CD8-positive, alpha-beta memory T cell (primary cell): ENCODE measurements at places on chromosomes 11 and 22.

DNA sequence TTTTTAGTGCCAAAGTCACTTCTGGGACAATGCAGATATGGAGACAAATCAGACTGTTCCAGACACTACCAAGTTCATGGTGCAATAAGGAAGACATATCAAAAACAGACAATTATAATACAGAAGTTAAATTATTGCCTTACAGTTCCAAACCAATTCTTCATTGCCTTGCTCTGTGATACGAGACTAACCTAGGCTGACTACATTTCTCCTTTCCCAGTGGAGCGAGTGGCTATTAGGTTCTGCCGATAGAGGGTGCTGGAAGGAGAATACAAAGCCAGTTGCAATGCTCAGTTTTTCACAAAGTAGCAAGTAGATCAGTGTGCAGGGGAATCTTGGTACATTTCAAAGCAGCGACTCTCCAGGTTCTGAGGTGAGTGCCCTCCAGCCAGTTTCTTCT lies 67.8 kb downstream of the FAM168A start:
- DNase-seq: no peak

DNA sequence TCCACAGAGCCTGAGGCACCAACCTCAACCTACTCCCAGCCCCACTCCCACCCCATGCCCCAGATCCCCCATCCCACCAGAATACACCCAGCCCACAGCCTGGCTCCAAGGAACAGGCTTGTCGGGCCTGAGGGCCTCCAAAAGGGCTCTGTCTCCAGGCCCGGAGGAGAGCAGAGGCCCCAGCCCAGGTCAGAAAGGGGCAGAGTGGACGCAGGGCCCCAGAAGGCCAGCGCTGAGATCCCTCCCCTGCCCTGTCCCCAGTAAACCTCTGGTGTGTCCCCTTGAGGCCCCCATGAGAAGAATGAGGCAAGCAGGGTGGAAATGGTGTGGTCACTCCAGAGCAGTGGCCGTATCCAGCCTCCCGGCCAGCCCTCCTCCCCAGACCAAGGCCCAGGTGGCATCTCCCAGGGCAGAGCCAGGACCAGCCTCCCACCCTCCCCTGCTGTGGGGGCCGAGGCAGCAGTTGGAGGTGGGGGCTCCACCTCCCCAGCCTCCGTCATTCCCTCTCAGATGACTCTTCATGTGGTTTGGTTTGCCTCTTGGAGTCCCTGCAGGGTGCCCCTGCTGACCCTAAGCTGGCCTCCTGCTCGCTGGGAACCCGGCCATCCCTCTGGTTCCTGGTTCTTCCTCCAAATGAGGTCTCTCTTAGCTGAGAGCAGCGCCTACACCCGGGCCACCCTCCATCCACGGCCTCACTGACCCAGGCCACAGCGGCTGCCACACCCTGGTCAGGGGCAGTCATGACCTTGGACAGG lies 195.0 kb downstream of the IGLL1 start:
- DNase-seq: no peak

- no peak for DNase-seq
These were observed 240.6 kb upstream of the PDGFD start for GRCh38 chr11:104404231-104405175.

DNA sequence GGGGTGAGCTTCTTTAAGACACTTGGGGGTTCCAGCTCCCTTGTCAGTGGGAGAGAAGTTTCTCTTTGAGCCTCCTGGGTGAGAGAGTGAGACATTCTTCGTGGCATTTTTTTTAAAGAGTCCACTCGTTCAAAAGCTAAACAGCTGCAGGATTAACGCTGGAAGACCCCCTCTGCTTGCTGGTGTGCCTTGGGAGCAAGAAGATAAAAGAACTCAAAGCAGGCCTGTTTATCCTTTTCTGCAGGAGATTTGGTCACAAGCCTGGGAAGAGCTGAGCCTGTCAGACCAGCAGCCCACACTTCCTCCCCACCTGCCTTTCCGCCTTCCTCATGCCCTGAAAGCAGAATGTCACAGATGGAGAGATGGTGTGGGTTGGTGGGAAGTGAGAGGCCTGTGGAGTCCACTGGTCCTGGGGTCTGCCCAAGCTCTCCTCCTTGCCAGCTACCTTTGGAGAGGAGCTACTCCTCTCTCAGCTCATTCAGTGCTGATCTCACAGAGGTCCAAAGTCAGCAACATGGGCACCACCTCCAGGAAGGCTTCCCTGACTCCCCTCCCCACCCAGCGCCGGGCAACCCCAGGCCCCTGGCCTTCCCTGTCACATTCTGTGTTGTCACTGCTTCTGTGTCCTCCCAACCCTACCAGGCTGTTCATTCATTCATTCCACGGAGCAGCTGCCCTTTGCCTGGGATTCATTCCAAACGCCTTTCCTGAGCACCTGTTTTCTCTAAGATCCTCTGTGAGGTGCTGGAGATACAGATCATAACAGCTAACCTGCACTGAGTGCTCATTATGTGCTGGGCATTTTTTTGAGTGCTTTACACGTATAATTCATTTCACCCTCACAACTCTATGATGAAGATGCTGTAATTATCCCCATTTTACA lies 6.7 kb downstream of the GDPD5 start:
- no peak for DNase-seq

GRCh38 chr11:130112071-130112830 lies 42.6 kb downstream of the APLP2 start:
- DNase-seq: no peak

DNA sequence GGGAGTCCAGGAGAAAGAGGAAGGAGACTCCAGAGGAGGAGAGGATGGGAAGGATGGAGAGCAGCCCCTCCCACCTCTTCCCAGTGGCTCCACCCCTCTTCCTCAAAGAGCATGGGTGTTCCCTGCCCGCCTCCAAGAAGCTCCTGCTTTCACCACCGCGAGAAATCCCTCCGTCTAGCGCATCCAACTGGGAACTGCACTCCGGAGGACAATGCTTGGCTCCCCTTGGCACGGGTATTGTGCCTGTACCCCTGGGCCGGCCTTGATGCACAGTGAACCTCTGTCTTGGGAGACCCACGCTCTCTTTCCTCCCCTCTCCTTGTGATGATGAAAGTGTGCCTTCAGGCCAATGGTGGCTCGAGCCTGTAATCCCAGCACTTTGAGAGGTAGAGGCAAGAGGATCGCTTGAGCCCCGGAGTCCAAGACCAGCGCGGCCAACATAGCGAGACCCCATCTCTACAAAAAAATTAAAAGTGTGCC lies 14.9 kb upstream of the ADA2 start:
- DNase-seq: no peak

DNA sequence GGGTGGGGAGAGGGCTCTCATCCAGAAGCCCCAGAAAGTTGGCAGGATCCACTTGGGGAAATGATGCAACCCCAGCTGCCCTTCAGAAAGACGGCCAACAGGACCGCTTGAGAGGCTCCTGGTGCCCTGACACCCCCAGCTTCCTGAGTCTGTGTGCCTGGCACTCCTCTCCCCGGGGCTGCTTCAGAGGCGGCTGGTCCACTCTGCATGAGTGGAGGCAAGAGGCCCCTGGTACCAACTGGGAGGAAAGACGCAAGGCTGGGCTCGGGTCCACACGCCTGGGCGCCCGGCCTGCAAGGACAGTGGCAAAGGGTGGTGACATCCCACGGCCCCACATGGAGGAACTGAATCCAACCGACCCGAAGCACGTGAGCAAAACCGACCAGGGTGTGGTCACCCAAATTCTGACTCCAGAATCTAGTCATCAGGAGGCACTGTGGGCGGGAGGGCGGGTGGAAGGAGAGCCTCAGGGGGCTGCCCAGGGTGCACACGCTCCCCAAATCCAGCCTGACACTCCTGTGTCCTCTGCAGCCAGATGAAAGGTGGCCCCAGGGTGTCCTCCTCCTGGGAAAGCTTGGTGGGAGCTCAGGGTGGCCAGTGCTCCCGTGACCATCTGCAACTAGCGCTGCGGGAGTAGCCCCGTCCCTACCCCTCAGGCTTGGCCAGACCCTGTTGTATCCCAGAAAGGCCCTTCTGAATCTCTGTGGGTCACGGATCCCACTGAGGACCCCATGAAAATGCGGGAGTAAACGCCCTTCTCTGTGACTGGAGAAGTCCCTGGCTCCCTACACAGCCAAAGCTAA lies 3.7 kb downstream of the RNH1 start:
- no peak for DNase-seq

- DNase-seq: no peak
These were observed 1156.8 kb downstream of the LRRC4C start for GRCh38 chr11:40302669-40303068.

- no peak for DNase-seq
These were observed 156.4 kb downstream of the FAM181B start for GRCh38 chr11:82577246-82577645.

GRCh38 chr11:16178273-16178672 lies 178.1 kb downstream of the SOX6 start:
- DNase-seq: no peak

GRCh38 chr11:117239295-117239694 lies 6.8 kb downstream of the RNF214 start:
- no peak for DNase-seq

DNA sequence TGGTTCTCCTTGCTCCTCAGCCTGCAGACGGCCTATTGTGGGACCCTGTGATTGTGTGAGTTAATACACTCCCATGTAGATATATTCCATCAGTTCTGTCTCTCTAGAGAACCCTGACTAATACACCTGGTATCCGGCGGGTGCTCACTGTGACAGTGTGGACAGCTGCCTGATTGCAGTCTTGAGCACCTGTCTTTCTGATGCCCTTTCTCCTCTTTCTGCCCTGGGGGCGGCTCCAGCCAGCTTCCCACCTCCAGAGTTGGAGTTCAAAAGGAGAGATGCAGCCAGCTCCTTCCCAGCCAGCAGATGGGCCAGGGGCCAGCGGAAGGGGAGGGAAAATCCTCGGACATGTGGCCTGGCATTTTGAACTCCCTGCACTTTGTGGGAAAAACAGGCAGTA lies 15.0 kb downstream of the SMIM38 start:
- no peak for DNase-seq

DNA sequence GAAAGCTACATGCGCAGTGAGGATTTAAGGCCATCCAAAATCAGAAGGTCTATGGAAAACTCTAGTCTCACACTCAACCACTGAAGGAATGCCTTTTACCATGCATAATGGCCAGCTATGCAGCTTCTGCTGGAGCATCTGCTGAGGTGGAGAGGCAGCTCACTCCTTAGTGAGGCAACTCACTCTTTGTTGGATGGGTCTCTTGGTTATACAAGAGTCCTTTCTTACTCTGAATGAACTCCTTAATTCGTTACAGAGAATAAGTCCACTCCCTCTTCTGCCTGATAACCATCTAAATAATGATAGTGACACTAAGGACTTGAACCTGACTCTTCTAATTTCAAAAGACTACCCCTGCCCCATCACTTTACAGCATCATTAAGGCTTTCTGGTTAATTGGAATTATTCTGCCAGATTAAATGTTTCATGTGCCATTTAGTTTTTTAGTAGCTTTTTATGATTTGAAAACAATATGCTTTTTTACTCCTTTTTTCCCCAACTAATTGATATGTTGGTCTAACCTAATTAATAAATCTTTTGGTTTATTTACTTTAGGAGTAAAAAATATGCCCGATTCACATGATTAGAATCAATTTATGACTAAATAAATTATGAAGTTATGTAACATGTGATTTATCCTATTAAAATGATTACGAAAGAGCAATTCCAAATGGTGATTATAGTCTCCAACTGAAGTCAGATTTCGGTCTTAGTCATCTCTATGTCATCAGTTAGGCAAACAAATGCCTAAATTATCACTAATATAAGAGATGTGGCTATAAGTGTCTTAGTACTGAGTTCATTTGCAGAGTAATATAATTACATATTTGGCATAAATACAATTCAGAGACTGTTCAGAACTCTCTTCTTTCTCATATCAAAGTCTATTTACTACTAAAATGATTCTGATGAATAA lies 286.7 kb upstream of the CCDC90B start:
- no peak for DNase-seq

- DNase-seq: no peak
These were observed 52.6 kb downstream of the MAP6 start for GRCh38 chr11:75616281-75616680.

GRCh38 chr22:38420734-38421133 lies 34.3 kb downstream of the KCNJ4 start:
- no peak for DNase-seq

GRCh38 chr11:121225382-121225781 lies 67.2 kb upstream of the SC5D start:
- DNase-seq: no peak

- DNase-seq: no peak
These were observed 52.5 kb upstream of the KCNQ1OT1 start for GRCh38 chr11:2752204-2752770.

DNA sequence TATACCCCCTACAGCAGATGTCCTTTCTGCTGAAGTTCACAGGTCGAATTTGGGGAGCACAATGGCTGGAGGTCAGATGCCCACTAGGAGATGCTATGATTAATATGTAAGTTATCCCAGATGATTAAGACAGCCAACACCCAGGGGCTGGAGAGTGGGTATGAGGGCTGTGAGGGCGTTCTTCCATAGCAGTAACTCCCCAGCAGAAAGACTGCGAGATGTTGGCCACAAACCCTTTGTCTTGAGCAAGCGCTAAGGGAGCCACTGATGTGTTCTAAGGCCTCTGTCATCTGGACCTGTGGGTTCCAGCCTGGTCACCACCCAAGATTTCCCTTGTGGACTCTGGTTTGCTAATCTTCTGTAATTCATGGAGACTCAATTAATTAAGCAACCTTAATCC lies 77.6 kb downstream of the BMAL1 start:
- DNase-seq: no peak

DNA sequence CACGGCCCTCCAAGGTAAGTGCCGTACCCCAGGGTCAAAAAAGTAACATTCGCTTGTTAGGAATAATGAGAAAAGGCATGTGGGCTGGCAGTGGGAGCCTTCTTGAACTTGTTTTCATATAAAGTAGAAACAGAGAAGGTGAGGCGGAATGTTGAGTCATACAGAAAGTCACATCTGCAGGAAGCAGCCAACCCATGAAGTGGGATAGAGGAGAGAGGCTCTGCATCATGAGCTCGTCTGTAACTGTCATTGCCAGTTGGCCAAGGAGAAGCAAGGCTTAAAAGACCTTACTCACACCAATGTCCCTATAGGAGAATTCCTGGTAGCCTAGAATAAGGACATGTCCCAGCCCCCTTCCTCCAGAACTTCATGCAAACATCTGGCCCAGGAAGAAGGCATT lies 253.3 kb downstream of the BUD13 start:
- no peak for DNase-seq

DNA sequence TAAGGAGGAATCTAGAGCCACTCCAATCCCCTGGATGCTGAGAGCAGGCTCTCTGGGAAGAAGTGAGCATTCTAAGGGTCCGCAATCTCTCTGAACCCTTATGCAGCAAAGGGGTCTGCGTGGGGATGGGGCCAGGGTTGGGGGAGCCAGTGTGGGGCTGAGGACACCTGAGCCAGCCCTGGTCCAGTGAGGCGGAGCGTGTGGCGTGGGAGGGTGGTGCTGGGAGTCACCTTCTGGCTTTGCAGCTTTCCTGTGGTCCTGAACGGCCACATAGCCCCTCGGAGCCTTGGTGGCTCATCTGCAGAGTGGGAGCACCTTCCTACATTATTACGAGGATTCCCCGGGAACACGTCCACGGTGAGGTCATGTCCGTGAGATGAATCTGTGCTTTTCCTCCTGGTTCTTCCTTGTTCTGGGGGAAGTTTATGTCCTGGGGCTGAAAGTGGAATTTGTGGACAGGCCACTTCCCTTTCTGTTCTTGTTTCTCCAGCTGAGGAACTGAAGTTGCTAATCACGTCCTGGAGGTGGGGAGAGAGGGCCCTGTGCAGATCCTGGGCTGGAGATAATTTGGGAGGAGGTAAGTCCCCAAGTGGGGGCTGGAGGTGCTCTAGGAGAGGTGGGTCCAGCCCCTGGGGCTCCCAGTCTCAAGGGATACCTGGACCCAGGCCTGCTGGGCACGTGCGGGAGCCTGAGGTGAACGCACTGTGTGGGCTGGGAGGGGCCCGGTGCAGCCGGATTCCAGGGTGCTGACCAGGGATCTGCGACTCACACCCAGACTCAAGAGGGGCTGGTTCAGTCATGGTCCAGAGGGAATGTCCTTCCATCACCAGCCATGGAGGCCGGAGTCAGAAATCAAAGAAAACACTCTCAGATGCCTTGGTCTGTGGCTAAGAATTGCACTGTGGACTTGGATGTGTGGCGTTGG lies 6.1 kb downstream of the MRGPRE start:
- no peak for DNase-seq
